ENCODE measurements at places on chromosomes 7 and 10.

DNA sequence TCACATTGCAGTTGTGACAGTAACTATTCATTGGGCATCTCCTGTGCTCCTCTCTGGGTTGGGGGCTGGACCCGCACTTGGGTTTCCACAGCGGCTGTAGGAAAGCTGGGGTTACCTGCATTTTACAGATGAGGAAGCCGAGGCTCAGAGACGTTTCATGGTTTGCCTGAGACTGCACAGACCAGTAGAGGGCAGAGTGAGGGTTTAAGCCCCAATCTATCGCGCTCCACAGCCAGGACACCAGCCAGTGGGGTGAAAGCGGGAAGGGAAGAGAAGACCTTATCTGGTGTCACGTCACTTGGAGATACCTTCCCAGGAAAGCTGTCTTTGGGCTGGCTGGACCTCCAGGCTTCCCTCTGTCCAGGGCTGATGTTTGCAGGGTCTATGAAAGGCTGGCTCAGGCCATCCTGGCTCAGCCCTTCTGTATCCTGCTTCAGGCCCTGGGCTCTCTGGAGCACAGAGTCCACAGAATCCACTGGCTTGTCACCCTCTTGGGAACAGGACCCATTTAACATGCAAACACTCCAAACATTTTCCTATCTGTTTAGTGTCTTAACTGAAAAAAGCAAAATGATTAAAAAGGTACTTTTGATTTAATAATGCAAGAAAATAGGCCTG is 167.7 kb downstream of the EMX2 start:
- no peak for DNase-seq

DNA sequence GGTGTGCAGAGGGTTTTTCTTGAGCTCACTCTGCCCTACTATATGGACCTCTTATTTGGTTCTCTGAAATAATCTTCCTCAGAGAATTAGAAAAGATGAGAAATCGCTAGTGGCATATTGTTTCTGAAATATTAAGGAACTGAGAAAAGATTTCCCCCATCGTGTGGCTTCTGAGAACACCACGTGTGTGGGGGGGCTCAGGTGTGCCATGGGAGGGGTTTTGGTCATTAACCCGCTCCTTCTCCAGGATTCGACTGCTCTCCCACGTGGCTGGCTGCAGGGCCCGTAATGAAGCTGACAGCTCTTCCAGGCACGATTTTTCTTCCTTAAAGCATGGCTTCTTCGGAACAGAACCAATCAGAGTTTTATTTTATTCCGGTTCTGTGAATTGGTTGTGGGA is 67.7 kb downstream of the XRCC2 start:
- no peak for DNase-seq

GRCh38 chr7:106552645-106553445 is 108.1 kb downstream of the CCDC71L start:
- DNase-seq: no peak

DNA sequence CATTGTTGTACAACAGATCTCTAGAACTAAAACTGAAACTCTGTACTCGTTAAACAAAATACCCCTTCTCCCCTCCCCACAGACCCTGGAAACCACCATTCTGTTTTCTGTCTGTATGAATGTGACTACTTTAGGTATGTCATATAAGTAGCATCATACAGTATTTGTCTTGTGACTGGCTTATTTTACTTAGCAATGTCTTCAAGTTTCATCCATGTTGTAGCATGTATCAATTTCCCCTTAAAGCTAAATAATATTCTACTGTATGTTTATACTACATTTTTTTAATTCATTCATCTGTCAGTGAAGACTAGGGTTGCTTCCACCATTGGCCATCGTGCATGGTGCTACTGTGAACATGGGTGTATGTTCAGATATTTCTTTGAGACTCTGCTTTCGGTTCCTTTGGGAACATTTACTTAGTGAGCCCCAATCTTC is 71.2 kb upstream of the RPA3 start:
- no peak for DNase-seq

GRCh38 chr10:8810677-8811076 is 756.2 kb downstream of the GATA3 start:
- DNase-seq: no peak

Measured in activated CD4-positive, alpha-beta T cell treated with anti-CD3 and anti-CD28 coated beads for 1 hour (primary cell).